Activated naive CD8-positive, alpha-beta T cell treated with anti-CD3 and anti-CD28 coated beads, Interleukin-2, amount 50 U/mL, for 16 hours (primary cell): ENCODE measurements at places on chromosomes 1 and 21.

GRCh38 chr21:39774227-39774626 lies 29.2 kb downstream of the IGSF5 start:
- DNase-seq = no peak

DNA sequence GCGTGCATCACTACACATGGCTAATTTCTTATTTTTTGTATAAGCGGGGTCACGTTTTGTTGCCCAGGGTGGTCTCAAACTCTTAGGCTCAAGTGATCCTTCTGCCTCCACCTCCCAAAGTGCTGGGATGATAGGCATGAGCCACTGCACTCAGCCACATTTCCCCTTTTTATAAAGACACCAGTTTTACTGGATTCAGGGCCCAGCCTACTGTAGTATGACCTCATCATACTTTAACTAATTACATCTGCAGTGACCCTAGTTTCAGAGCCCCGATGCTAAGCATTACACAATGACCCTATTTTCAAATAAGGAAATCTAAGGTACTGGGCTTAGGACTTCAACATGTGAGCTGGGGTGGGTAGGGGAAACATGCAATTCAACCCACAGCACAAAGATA lies 31.8 kb upstream of the ENAH start:
- DNase-seq = no peak

- DNase-seq = no peak
These were observed 5.4 kb downstream of the CCDC190 start for GRCh38 chr1:162855461-162856150.

- DNase-seq = no peak
These were observed 70.1 kb downstream of the LHX9 start for GRCh38 chr1:197987294-197987693.

DNA sequence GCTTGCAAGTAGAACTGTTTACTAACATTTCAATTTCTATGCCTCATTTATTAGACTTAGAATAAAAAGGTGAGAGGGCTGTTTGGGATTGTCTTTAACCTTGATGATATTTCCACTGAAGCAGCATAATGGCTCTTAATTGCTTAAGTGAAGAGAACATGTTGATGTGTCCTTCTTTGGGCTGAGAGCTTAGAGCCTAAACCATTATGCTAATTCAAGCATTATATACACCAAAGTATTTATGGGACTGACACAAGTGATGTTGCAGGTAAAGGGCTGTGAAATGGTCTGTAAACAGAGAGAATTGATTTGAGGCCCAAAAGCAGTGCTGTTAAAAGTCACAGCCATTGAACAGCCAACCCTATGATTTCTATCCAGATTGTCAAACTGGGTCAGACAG lies 113.9 kb downstream of the ATG4C start:
- no peak for DNase-seq

- DNase-seq = no peak
These were observed 586.3 kb upstream of the USP24 start for GRCh38 chr1:55801481-55801880.

DNA sequence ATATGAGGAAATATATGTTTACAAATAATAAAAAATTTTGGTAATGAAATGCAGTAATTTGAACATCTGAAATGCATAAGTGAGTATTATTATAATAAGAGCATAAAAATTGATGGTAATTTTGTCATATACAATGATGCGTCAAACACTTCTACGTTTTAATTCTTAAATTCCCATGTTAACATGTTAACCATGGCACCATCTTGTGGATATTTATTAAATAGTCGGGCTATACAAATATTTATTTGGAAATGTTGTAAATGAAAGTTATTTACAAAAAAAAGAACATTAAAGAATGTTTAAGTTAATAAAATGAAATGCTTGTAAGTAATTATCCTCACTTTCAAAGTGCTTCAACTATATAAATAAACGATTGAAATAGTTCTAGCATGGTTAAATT lies 57.2 kb upstream of the C1orf185 start:
- DNase-seq = no peak

- no peak for DNase-seq
These were observed 44.8 kb downstream of the TMCC2 start for GRCh38 chr1:205272536-205272935.

GRCh38 chr1:22365331-22366295 lies 86.0 kb upstream of the ZBTB40 start:
- no peak for DNase-seq

- no peak for DNase-seq
These were observed 115.3 kb upstream of the RUNX1 start for GRCh38 chr21:35164380-35164779.

DNA sequence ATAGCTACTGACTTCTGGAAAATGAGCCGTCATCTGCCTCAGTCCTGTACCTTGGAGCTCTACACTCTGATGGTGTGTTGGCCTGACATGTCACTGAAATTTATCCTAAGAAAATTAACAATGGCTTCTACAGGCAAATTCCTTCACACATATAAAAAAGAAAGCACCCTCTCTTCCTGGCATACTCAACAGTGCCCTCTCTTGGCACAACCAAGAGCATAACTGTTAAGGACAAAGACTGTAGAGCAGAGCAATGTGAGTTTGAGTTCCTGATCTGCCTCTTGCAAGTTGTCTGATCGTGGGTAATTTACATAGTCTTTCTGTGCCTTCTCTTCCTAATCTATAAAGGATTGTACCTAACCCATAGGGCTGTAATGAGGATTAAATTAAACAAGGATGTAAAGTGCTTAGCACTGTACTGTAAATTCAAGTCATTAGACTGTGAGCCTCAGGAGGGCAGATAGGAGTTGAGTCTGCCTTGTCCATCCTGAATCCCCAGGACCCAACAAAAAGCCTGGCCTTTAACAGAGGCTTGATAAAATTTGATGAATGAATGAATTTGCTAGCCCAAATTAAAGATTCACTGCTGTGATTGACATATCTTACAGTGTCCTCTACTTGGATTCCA lies 83.5 kb downstream of the SYF2 start:
- DNase-seq = no peak

DNA sequence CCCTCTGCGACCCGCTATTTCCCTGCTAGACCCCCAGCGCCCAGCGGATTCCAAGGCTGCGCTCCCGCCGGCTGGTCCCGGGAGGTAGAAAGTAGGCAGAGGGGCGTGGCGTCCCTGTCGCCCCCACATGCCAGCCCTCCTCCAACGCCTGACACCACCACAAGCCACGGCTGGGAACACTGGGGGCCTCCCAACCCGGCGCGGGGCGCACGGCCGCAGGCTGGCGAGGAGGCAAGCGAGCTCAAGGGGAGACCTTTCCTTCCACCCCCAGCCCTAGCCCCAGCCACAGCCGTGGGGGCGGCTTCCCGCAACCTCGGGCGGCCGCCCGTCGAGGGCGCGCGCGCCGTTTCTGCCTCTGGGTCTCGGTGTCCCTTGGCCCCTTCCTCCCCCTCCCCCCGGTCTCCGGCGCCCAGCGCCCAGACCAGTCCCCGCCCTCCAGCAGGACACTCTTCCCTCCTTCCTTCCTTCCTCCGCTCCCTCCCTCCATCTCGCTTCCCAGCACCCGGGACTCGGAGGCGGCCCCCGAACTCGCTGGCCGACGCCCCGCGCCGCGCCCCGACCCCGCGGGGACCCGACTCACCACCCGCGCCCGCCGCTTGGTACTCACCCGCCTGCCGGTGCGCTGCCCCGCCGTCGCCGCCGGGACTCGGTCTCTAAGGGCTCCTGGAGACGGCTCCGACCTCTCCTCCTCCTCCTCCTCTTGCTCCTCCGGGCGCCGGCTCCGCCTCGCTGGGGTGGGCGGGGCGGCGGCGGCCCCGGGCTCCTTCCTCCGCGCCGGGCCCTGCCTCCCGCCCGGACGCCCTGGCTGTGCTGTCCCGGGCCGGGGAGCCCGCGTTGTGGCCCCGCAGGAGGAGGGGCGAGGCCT lies at the start of gene GNG12:
Gene GNG12 (minus strand): TSS at position 731 of the 865 bp plus-strand sequence. CDS start 125,781 bp downstream, outside the sequence.
- no peak for DNase-seq

DNA sequence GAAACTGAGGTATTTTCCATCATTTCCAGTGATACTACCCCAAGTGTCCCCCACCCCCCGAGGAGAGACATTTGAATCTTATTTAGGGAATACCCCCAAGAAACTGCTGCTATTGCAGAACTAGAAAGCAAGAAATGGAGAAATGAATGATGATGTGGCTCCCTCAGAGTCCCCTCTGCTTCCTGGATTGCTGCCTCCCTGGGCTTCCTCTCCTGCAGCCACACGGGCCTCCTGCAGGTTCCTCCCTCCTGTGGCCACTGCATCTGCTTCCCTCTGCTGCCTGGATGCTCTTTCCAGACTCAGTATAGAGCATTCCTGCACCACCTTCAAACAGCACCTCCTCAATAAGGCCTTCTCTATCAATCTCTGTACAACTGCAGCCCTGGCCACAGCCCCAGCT lies 69.3 kb downstream of the SLC25A24 start:
- DNase-seq = no peak

DNA sequence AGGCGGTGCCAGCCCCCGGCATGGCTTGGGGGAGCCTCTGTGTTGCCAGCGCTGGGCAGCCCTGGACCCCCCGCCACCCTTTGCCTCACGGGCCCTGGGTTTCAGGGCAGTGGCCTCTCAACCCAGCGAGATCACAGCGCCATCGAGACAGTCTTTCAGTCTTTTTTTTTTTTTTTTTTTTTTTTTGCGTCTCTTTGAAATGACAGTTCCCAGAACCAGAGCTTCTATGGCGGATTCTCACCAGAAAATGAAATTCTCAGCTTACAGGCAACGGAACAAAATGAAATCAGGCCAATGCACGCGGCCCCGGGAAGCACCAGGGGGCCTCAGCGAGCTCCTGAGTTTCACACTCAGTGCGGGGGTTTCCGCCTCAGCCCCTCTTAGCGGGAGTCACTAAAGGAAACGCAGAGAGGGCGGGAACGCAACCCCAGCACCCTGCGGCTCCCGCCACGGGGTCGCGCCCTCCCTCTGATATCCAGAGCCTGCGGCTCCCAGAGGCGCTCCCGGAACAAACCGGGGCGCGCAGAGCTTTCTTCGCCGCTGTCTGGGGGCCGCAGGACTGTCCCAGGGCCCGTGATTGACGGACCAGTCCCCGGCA lies 8.0 kb upstream of the COL6A1 start:
- peak; percentile 79 for DNase-seq

DNA sequence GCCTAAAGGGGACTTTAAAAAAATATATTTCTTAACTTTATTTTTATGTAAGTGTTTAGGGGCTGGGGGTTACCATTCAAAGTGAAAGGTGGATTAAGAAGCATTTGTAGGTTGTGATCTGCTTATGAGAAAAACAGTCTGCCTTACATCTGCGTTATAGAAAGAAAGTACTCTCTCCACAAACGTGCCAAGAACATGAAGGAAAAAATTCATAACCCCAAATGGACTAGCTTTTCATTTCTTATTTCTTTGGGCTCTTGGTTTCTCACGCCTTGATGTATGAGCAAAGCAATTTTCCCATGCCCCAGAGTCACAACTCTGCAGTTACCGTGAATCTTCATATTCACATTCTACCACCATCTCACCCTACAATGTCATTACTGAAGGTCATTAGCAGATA lies 1165.1 kb upstream of the ADGRL4 start:
- no peak for DNase-seq
